Tibial nerve (tissue), 4 donors: ENCODE measurements at places on chromosomes 4 and X. TPM values are rescaled to one million over a fixed set of nuclear protein-coding genes. Genes with fewer than 3 reads are reported as not detected.
A peak's percentile ranks its signal among the peaks of the same experiment; 100 is the strongest.

Gene OPN1MW
- total RNA-seq = not detected

- no peak overlapping the region for H3K27ac ChIP-seq
- H3K27me3 ChIP-seq = no peaks in the 10 kb centered on the region
- no peaks in the 10 kb centered on the region for H3K4me1 ChIP-seq
- no peaks in the 10 kb centered on the region for H3K36me3 ChIP-seq
- no peak for DNase-seq
- H3K4me3 ChIP-seq = no peak overlapping the region
Measured at GRCh38 chr4:110287130-110287529, 88.7 kb upstream of the ELOVL6 start.

- no peak overlapping the region for H3K27ac ChIP-seq
- H3K4me3 ChIP-seq = no peak overlapping the region
Measured at GRCh38 chr4:148831945-148832344, 389.7 kb upstream of the NR3C2 start.

Gene NUP62CL
- not detected for total RNA-seq

Gene COX7B
- total RNA-seq = 319 TPM

Gene UGT2B11
- total RNA-seq = not detected

GRCh38 chr4:24753519-24753918, 41.9 kb upstream of the SOD3 start:
- no peak for DNase-seq
- H3K27ac ChIP-seq = no peak overlapping the region
- H3K27me3 ChIP-seq = no peaks in the 10 kb centered on the region
- no peak overlapping the region for H3K4me3 ChIP-seq

- H3K4me3 ChIP-seq = no peak overlapping the region
- H3K36me3 ChIP-seq = no peaks in the 10 kb centered on the region
- no peak for DNase-seq
- no peak overlapping the region for H3K27ac ChIP-seq
Measured at GRCh38 chrX:40303256-40304077, 205.7 kb upstream of the BCOR start.

DNA sequence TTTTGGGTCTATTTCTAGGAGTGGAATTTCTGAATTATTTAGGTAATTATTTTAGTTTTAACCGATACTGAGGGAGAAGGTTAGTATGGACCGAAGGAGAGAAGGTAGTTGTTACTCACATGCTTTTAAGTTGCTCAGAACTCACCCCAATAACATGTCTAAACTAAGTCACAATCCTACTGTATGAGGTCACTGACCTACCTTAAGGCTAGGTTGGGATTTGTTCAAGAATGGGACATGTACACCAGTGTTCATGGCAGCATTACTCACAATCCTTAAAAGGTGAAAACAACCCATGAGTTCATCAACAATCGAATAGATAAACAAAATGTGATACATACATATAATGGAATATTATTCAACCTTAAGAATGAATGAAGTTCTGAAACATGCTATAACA, 90.5 kb downstream of the MSN start:
- H3K27ac ChIP-seq = no peak overlapping the region
- no peak for DNase-seq
- no peak overlapping the region for H3K4me3 ChIP-seq
- no peaks in the 10 kb centered on the region for H3K36me3 ChIP-seq
- no peaks in the 10 kb centered on the region for H3K27me3 ChIP-seq
- H3K4me1 ChIP-seq = no peaks in the 10 kb centered on the region

DNA sequence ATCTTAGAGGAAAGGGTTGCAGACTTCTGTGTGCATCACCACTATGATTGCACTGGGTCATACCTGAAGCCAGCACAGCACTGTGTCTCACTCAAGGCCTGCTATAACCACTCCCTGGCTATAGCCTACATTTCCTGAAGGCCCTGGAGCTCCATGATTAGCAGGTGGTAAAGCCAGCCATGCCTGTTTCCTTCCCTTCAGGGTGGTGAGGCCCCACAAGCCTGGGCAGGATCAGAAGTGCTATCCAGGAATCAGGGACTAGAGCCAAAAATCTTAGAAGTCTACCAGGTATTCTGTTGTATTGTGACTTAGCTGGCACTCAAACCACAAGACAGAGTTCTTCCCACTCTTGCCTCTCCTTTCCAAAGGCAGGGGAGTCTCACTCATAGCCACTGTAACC, 734.6 kb downstream of the GLUD2 start:
- no peak for DNase-seq
- no peak overlapping the region for H3K4me3 ChIP-seq
- peaks cover 3% of the 10 kb centered on the region for H3K36me3 ChIP-seq

- DNase-seq = no peak
- H3K4me1 ChIP-seq = no peaks in the 10 kb centered on the region
- no peaks in the 10 kb centered on the region for H3K27me3 ChIP-seq
- H3K36me3 ChIP-seq = no peaks in the 10 kb centered on the region
Measured at GRCh38 chr4:70239131-70239883, 3.1 kb upstream of the CSN3 start.

DNA sequence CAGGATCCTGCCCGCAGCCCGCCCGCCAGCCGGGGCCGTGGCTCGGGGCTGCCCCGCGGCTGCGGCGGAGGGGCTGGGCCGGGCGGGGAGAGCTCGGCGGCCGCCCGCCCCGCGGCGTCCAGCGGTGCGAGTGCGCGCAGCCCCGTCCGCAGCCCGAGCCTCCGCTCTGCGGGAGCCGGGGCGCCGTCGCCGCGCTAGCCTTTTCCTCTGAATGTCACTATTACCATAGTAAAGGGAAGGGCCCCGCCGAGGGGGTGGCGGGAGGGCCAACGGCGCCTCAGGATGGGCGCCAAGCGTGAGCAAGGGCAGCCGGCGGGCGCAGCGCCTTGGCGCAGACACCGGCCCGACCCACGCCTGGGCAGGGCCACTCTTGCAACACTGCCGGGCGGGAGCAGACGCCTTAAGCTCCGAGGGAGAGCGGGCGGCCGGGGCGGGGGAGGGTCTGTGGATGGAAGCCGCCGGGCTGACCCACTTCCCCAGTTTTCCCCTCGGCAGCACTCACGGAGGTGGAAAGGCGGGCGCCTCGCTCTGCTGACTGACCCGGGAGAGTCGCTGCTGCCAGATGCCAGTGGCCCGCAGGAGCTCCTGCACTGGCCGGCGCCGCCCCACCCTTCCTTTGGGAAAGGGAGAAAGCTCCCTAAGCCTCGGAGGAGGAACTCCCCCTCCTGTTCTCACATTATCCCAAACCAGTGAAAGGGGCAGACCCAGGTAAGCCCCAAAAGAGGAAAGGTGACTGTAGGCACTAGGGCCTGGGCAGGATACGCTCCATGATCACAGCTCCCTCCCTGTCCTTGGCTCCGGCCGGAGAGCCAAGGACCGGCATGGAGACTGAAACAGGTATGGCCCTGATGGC, 329.4 kb downstream of the HNRNPD start:
- peak overlapping the region; percentile 38 for H3K4me3 ChIP-seq
- no peak overlapping the region for H3K27ac ChIP-seq
- H3K27me3 ChIP-seq = peaks cover 5% of the 10 kb centered on the region
- peak; percentile 14 for DNase-seq
- no peaks in the 10 kb centered on the region for H3K4me1 ChIP-seq

DNA sequence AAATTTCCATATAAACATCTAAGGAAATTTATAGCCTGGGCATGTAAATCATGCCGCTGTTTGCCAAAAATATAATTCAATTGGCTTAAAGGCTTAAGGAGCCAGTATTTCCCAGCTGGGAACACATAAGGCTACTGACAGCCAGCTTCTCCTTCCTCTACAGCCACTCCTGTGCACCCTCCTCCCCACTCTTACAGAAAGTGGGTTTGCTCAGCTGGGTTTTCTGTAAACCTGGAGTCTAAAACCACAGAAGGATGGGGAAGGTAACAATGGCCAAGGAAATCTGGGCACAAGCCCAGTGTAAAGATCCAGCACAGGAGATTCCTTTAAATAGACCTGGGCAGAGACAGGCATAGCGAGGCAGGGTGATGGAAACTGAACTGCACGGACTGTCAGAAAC, 18.5 kb downstream of the ACSL1 start:
- peaks cover 5% of the 10 kb centered on the region for H3K36me3 ChIP-seq
- H3K4me1 ChIP-seq = no peaks in the 10 kb centered on the region
- H3K4me3 ChIP-seq = no peak overlapping the region
